Fibroblast of skin of left biceps (primary cell): ENCODE measurements at places on chromosomes 1 and 21.

GRCh38 chr1:204670152-204670927, 15.2 kb downstream of the LRRN2 start:
- DNase-seq = peak; percentile 19

- DNase-seq = no peak
These were observed 194.5 kb downstream of the HS2ST1 start for GRCh38 chr1:87108814-87109411.

GRCh38 chr21:29175408-29176134, 45.1 kb downstream of the MAP3K7CL start:
- no peak for DNase-seq

DNA sequence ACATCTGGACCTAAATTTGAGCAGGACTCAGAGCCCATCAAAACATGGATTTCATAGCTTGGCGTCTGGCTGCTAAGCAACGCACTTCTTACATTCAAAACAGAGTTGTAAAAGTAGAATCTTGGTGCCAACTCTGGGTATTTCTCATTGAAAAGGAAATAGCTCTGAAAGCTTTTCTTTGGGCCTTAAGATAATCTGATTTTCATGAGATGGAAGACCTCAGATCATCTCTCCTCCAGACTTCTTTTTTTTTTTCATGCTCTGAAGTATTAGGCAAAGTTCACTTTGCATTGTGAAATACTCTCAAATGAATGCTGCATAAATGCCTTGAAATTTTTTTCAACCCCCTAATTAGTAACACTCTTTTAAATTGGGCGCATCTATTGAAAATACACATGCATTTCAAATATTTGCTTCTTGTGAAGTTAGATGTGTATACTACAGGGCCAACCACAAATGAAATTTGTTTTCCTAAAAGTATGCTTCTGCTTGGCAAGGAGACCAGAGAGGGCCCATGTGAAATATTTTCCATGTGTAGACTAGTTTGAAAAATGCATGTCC, 4.2 kb downstream of the ADAMTS5 start:
- DNase-seq = peak; percentile 81

GRCh38 chr1:81375884-81376548, 424.7 kb upstream of the ADGRL2 start:
- no peak for DNase-seq

- no peak for DNase-seq
These were observed 35.7 kb upstream of the CAP1 start for GRCh38 chr1:40004857-40005256.

DNA sequence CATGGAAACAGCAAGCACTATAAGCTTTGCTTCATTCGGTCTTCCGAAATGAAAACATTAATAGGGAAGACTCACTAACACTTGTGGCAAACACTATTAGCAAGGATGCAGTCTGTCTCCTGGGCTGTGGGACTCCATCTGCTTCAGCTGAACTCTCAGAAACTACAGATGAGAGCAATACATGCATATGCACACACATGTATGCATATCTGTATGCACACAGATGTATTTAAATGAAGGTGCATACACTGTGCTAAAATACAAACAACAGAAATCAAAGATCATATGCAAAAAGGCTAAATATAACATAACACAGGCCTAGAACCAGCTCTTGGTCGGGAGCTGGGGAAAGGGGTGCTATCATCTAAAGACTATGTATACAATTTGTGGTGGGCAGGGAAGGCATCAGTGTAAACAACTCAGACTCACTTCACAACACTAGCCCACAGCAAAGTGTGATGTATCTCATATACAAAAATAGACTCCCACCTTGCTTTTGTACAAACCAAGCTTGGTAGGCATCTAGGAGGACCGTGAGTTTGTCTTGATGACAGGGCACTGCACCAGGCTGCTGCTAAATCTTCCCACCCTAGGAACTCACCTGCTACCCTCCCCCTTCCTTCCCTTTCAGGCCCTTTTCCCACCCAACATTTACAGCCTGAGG, 32.8 kb downstream of the CDC7 start:
- DNase-seq = no peak

GRCh38 chr1:15542388-15543250, 16.0 kb downstream of the DNAJC16 start:
- DNase-seq = no peak

DNA sequence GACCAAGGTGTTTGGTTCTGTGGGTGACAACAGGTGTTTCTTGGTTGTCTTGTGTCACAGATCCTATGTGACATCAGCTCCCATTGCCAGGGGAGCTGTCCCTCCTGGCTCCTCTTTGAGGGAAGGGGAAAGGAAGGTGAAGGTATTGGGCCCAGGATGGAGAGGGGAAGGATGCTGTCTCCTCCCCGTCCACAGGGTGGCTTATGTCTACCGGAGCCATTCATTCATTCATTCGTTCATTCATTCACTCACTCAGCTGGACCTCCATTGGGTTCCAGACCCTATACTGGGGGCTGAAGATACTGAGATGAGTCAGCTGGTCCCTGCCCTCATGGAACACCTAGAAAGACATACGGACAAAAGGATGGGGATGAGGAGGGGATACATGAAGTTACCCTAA, 38.9 kb downstream of the EPHB2 start:
- DNase-seq = no peak

DNA sequence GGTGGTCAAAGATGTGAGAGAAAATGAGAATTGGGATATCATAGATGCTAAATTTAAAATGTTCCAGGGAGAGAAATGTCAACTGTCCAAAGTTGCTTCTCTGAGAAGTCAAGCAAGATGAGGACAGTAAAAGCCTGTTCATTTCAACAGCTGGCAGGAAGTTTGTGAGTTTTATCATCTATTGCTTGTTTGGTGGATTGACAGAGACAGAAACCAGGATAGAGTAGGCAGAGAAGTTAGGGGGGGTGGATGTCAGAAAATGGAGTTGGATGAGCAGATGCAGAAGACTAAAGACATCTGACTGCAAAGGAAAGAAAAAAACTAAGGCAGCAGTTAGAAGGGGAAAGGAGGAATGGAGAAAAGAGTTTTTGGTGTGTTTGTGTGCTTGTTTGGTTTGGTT, 78.4 kb downstream of the AK5 start:
- no peak for DNase-seq

GRCh38 chr1:244211559-244211944, 160.5 kb downstream of the ZBTB18 start:
- DNase-seq = no peak

DNA sequence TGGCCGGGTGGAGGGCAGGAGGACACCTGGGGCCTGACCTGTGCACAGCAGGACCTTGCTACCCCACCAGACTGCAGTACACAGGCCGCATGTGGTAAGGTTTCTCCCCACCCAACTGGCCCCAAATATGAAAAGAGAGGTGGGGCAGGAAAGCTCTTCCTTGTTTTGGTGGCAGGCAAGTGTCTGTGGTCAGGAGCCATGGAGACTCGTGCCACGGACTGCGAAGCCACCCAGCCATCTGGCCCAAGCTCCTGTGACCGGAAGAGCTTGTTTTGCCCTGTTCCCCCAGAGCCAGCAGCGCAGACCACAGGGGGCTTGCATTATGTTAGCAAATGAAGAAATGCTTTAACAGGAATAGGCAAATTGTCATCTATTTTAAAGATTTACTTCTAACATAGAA, 54.9 kb downstream of the OLIG1 start:
- no peak for DNase-seq

DNA sequence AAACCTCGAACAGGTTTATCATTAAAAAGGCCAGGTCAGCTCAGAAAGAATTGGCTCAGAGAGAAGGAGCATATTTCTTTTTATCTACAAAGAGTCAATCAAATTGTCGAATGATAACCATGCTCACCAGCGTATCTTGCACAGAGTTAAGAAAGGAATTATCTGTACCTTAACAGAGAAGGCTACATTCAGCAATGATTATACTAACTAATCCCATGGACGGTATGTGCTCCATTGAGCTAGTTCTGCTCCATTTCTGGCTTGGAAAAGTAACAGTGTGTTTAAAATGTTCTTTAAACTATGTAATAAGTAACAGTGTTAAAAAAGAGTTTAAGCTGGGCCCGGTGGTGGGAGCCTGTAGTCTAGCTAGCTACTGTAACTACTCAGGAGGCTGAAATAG, 4.2 kb downstream of the UBR4 start:
- DNase-seq = no peak

DNA sequence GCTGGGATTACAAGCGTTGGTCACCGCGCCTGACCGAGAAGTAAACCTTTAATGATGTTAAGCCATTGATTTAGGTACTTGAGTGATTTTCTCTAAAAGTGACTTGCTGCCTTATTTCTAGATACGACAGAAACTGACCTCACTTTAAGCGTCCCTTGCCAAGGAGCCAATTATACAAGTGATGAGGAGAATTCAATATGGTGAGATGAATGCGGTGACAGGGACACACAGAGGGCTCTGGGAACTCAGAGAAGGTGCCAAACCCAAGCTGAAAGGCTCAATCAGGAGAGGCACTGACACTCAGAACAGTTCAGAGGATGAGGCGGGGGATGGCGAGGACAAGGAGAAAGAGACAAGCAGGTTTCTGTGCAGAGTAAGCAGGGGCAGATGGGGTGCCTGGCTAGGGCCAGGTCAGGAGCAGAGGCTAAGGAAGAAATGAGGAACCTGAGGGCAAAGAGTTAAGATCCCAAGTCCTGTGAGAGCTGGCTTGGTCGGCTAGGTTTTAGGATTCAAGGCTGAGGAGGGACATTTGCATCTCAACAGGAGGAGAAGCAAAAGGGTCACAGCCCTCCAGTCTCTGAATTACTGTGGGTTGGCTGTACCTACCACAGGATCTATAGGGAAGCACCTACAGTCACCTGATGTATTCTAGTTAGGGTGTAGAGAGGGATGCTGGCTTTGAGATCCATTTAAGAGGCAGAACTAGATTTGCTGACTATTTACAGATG, 83.2 kb upstream of the USP24 start:
- no peak for DNase-seq

DNA sequence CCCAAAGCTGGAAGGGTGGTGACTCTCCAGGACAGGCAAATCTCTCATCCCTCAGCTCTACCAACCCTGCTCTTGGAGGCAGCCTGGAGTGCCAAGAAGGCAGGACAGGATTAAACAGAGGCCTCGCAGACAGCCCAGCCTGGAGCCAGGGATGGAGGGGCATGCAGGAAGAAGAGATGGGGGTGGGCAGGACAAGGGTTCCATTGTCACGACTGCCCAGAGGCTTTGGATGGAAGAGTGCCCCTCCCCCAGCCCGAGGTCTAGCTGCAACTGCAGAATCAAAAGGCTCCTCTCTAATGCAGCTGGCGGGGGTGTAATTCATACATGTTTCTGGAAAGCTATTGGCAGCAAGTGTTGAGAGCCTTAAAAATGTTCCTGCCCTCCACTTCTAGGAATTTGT, 8.8 kb downstream of the RAB7B start:
- DNase-seq = no peak

- DNase-seq = no peak
These were observed 5.2 kb upstream of the AGO3 start for GRCh38 chr1:35925741-35926140.

- no peak for DNase-seq
These were observed 31.4 kb downstream of the NAV1 start for GRCh38 chr1:201570181-201570885.

- no peak for DNase-seq
These were observed 141.3 kb upstream of the NCAM2 start for GRCh38 chr21:20856926-20857325.

DNA sequence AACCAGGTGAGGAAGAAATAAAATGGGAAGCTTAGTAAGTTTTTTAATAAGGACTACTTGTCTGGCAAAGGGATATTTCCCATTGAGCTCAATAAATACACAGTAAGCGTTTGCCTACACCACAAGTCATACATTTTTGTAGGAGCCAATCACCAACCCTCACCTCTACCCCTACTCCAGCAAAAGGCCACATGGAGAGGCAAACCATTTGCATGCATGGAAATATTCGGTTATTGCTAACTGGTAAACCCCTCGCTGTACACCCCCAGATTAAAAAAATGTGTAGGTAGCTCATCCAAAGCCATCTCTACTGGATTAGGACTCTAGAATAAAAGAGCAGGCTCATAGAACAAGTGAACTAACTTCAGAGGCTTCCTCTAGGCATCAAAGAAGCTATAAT, 21.1 kb downstream of the PDPN start:
- no peak for DNase-seq

DNA sequence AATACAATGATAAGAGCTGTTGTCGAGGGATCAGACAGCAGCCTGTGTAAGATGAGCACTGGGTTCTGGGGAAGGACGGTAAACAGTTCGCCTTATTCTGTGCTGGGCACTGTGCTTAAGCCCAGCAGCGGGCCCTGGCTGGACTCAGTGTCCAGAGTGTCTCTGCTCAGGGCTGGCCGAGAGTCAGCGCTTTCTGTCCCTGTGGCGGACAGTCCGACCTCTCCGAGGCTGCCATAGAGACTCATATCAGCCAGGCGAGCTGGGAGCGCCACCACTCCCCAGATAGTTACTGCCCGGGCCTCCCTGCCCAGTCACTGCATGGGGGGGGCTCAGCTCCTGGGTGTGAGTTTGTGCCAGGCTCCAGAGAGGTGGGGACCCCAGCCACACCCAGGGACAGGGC, 14.7 kb upstream of the NPHP4 start:
- no peak for DNase-seq

GRCh38 chr21:43467785-43468184, 40.9 kb upstream of the SIK1 start:
- DNase-seq = no peak

DNA sequence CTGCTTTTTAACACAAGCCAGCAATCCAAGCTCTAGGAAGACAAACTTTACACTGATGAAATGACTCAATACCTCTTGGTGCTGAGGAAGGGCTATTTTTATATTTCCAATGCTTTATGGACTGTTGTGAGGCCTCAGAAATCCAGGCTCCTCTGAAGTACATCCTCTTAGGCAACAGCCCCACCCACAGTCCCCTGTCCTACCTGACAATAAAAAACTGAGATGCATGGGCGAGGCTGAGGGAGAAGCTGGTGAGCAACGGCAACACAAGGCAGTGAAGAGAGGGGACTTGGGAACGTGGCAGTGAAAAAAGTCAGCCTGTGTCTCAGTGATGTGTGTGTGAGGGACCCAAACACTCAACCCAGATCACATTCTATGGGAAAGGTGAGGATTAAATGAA, 10.1 kb upstream of the CPT2 start:
- no peak for DNase-seq

- no peak for DNase-seq
These were observed 27.3 kb upstream of the PAX7 start for GRCh38 chr1:18603212-18603852.

- DNase-seq = peak; percentile 4
These were observed 2.6 kb downstream of the KCNA3 start for GRCh38 chr1:110672001-110672752.

DNA sequence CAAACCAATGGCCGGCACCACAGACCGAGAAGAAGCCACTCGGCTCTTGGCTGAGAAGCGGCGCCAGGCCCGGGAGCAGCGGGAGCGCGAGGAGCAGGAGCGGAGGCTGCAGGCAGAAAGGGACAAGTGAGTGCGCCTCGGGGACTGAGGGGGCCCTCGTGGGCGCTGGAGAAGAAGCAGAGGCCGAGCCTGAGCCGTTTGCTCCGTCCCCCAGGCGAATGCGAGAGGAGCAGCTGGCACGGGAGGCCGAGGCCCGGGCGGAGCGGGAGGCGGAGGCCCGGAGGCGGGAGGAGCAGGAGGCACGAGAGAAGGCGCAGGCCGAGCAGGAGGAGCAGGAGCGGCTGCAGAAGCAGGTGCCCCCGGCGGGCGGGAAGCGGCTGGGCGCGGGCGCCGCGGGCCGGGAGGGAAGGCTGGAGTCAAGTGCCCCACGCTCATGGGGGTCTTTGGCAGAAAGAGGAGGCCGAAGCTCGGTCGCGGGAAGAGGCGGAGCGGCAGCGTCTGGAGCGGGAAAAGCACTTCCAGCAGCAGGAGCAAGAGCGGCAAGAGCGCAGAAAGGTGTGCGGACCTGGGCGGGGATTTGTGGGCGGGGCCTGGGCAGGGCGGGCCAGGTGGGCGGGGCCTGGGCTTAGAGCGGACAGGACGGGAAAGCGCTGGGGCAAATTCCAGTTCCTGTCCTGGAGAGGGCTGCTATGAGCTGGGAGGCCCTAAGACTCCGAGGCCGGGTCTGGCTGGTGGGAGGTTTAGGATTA, 22.7 kb downstream of the MAP7D1 start:
- DNase-seq = no peak
